ENCODE measurements at places on chromosomes 7 and 10. TPM values are rescaled to one million over a fixed set of nuclear protein-coding genes. Genes with fewer than 3 reads are reported as not detected.

Gene H2BK1
- not detected for total RNA-seq

Gene CRYGN
- total RNA-seq = not detected

DNA sequence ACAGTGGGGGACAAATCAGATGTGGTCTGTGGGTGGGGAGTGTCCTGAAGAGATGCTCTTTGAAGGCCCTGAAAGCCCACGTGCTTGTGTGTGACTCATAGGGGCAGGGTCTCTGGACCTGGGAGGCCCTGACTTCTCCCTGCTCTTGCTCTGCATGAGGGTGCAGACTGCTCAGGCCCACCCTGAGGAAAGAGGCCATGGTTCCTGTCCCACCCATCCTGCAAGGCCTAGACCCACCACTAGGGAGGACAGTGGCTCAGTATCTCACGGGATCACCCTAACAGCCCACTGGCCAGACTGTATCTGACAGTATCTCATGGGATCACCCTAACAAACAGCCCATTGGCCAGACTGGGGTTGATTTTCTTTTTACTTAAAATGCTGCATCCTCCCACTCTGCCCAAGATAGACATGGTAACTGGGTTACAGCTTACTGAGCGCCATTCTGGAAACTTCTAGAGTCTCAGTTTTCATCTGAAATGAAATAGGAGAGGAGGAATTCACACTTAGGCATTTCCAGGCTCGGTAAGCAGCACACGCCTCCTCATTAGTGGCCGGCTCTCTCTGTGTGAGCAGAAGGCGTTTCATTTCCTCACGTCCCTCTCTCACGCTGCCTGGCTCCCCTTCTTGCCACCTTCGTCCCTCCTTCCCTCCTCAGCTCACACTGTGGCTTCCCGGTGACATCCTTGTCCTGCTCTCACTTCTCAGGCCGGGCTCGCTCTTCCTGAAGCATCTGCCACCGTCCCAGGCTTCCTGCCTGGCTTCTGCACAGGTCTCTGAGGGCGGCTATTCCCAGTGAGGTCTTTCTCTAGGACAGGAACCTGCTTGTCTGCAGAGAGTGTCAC is 242.6 kb downstream of the GLRX3 start:
- no peaks in the 10 kb centered on the region for H3K36me3 ChIP-seq
- H3K4me1 ChIP-seq = no peaks in the 10 kb centered on the region
- no peak for DNase-seq
- no peak overlapping the region for H3K4me3 ChIP-seq

DNA sequence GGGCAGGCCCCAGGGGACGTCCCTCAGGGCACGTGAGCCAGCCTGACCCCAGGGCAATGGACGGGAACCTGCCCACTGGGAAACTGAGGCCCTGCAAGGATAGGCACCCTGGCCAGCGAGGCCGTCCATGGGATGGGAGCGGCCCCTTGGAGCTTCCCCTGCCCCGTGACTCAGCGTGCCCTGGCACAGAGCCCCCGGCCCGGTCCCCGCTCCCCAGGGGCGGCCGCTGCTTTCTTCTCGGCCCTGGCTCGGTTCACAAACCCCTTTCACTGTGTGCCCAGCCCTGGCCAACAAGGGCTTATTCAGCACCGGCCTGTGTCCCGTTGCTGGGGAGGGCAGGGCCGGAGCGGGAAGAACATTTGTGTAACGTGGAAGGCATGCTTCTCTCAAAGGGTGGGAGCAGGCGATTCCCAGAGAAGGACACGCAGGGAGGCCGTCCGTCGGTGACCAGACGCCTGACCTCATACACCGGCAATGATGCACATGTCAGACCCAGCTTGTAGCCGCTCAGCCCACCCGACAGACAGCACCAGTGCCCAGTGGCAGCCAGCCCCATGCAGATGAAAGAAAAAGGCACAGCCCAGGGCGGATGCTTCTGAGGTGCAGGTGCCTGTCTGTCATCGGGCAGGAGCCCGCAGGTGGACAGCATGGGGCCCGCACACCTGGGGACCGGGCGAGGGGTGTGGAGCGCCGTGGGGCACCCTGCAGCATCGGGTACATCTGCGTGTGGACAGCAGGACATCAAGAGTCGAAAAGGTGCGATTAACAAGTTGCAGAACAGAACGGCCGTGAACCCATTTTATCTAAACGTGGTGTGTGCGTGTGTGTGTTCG is 94.5 kb downstream of the PDGFA start:
- no peak for DNase-seq
- H3K36me3 ChIP-seq = no peaks in the 10 kb centered on the region
- H3K4me1 ChIP-seq = peaks cover 10% of the 10 kb centered on the region
- H3K27me3 ChIP-seq = peaks cover 53% of the 10 kb centered on the region

Gene ZNF212
- total RNA-seq = 3.8 TPM

- DNase-seq = no peak
- H3K4me3 ChIP-seq = no peak overlapping the region
- no peaks in the 10 kb centered on the region for H3K4me1 ChIP-seq
- H3K27me3 ChIP-seq = no peaks in the 10 kb centered on the region
- H3K36me3 ChIP-seq = peaks cover 64% of the 10 kb centered on the region
Measured at GRCh38 chr7:22150221-22150620, 204.5 kb upstream of the CDCA7L start.

DNA sequence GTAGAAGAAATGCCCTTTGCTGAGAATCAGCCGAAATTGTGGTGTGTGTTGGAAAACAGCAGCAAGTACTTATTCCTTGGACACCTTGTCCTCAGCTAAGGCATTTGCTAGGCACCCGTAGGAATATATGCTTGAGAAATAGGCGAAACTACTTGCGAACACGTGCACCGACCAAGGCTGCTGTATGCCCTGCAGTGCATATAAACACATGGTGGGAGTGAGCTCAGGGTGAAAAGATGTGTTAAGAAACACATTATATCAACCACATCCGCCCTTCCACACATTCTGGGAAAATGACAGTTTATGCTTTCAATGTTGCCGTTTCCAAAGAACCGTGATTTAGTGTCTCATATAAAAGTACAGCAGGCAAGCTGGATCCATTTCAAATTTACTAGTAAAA is 199.2 kb downstream of the JCAD start:
- peaks cover 6% of the 10 kb centered on the region for H3K4me1 ChIP-seq
- no peaks in the 10 kb centered on the region for H3K27me3 ChIP-seq
- no peaks in the 10 kb centered on the region for H3K36me3 ChIP-seq
- no peak overlapping the region for H3K27ac ChIP-seq
- H3K4me3 ChIP-seq = no peak overlapping the region
- DNase-seq = no peak

DNA sequence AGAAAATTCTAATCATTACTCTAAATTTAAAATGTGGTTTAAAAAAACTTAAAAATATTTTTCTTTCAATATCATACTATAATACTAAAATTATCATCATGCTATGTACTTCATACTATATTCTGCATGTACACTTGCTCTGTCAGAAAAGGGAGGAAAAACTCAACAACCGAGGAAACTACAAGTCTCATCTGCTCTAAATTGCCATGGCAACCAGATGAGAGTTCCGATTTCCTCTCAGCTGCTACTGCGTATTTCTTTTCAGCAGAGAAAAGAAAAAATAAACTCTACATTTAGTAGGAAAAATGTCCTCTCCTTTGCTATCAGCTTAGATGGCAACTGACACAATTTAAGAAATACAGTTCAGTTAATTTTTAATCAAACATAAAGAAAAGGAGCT is 178.9 kb downstream of the SRPK2 start:
- no peaks in the 10 kb centered on the region for H3K36me3 ChIP-seq
- H3K4me3 ChIP-seq = no peak overlapping the region
- no peaks in the 10 kb centered on the region for H3K27me3 ChIP-seq
- no peak for DNase-seq

DNA sequence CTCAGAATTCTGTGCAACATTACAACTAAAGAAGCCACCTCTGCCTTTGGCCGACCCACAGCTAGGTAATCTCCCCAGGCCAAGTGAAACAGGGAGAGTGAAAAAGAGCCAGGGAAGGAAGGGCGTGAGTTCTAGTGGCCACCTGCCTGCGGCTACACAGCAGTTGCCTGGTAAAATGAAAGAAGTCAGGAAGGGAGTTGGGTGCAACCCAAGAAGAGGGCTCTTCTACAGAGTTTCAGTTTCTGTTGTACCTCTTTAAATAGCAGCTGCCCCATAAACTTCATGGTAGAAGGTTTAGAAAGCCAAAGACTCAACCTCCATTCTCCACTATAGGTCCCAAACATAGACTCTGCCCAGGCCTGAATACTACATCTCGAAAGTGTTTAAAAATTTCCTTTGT is 76.2 kb upstream of the TMEM168 start:
- no peak for DNase-seq
- H3K27me3 ChIP-seq = no peaks in the 10 kb centered on the region
- no peaks in the 10 kb centered on the region for H3K4me1 ChIP-seq
- H3K27ac ChIP-seq = no peak overlapping the region

DNA sequence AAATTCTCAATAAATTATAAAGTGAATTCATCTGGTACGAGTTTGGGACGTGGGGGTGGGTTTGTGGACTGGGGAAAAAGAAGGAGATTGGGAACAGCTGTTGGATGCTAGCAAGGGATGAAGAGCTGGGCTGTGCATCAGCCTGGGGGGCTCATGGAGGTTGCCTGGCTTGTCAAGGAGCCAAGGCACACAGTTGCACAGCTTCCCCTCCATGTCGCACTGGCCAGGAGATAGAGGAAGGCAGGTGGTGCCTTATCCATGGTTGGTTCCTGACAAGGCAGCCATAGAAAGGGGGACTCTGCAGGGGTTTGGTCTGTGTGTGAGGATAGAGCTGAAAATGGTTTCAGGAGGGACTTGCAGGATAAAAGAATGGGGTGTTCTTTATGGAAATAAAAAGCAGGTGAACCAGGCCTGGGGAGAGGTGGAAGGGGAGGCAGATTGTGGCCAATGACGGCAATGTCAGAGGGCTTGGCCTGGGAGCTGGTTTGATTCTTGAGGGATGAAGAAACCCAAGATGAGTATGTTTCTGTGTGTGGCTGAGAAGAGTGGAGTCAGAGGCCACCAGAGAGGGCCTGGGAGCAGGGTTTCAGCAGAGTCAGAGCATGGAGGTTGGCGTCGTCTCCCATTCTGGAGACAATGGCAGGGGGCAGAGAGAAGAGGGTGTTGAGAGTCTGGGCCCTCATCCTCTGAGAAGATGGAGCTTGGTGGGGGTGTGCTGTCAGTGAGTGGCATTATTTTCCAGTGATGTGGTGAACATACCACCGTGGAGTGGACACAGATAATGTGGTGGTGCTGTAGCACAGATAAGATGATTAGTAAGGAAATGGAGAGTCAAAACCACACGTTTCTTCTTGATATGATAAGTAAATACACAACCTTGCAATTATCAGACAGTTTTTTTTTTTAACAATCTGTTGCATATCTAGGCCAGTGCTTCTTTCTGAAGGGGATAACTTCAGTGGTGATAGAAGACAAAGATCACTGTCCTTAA is 108.2 kb downstream of the PTPN20 start:
- H3K27me3 ChIP-seq = peaks cover 15% of the 10 kb centered on the region
- H3K27ac ChIP-seq = no peak overlapping the region
- H3K36me3 ChIP-seq = no peaks in the 10 kb centered on the region
- H3K4me1 ChIP-seq = peaks cover 14% of the 10 kb centered on the region
- no peak overlapping the region for H3K4me3 ChIP-seq

DNA sequence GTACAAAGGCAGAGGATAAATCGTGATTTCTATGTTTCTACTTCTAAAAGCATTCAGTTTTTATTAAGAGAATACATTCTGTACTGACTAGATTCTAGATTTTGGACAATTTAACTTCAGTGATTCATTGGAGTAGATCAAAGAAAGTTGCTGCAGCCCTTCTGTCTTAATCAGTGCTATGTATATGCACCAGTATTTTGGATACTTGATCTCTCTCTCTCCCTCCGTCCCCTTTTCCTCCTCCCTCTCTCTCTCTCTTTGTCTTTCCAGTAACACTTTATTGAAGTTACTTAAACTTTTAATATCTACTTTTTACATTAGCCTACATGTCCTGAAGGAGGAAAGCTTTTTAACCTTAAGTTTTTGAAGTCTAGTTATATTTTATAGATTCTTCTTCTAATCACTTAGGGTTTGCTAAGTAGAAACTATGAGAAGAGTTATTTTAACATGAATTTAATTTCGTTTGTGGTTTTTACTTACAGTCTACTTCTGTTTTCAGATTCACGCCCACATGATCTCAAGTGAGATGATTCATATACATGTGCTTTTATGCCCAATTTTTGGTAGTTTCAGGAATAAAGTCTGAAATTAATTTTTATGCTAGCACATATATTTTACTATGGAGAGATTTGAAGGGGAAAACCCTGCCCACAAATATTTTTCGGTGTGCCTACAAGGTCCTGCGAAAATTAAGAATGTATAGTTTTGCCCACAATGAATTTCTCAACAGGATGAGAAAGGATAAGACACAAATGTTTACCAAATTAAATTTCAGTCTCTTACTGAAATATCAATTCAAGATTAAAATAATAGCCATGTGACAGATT is 9.1 kb downstream of the MDFIC start:
- no peak for DNase-seq
- H3K4me3 ChIP-seq = no peak overlapping the region
- H3K27ac ChIP-seq = no peak overlapping the region
- no peaks in the 10 kb centered on the region for H3K27me3 ChIP-seq

DNA sequence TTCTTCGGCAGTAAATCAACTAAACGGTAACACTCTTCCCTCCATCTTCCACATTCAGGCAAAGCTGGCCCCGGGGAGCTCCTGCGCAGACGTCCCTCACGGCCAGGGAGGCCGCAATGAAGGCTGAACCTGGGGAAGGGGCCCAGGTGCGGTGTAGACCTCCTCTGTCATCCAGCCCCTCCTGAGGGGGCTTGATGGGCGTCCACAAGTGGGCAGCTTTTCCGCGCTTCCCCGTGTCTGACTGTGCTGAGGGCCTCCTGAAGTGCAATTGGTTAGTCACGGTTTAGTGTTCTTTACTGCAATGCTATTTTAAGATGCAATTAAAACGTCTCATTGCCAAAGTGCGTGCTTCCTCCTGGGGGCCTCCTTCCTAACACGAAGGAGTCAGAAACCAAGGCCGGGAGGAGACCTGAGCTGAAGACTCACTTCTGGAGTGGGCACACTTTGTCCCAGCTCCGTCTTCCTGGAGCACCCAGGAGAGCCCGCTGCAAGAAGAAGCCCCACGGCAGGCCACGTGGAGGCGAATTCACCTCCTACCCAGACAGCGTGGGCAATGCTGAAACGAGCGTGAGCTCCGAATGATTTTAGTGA is 173.3 kb downstream of the ELFN1 start:
- peaks cover 14% of the 10 kb centered on the region for H3K4me1 ChIP-seq
- no peak overlapping the region for H3K27ac ChIP-seq
- no peaks in the 10 kb centered on the region for H3K27me3 ChIP-seq
- H3K4me3 ChIP-seq = no peak overlapping the region

Gene KLF14
- not detected for total RNA-seq

Gene ANKRD7
- total RNA-seq = not detected

GRCh38 chr10:109922976-109923921 is at the start of gene XPNPEP1:
TSS of gene XPNPEP1 (minus strand) at chr10:109923511. CDS start at chr10:109923433, 78 bp downstream.
- no peaks in the 10 kb centered on the region for H3K36me3 ChIP-seq
- H3K4me1 ChIP-seq = peaks cover 39% of the 10 kb centered on the region

Gene CPA4
- total RNA-seq = 0.17 TPM

Gene RHOBTB1
- 59.5 TPM for total RNA-seq

Gene FOXP2
- 0.04 TPM for total RNA-seq

DNA sequence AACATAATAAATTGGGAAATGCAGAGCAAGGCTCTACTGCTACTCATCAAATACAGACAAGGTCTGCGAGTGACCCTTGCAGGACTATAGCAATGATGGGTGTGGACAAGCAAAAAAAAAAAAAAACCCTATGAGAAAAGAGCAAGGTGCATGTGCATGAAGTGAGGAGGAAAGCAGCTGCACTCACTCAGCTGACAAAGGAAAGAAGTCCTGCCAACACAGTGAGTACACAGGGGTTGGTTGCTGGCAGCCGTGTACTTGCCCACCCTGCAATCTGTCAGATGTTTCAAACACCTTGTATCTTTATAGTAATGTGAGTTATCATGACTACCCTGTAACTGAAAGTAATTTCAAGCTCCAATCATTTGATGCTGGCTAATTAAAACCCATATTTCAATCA is 20.5 kb downstream of the CHCHD3 start:
- no peak overlapping the region for H3K27ac ChIP-seq
- no peaks in the 10 kb centered on the region for H3K36me3 ChIP-seq
- H3K27me3 ChIP-seq = no peaks in the 10 kb centered on the region
- no peak for DNase-seq
- H3K4me3 ChIP-seq = no peak overlapping the region
- peaks cover 8% of the 10 kb centered on the region for H3K4me1 ChIP-seq
